ENCODE measurements at places on chromosomes 1 and 21.

DNA sequence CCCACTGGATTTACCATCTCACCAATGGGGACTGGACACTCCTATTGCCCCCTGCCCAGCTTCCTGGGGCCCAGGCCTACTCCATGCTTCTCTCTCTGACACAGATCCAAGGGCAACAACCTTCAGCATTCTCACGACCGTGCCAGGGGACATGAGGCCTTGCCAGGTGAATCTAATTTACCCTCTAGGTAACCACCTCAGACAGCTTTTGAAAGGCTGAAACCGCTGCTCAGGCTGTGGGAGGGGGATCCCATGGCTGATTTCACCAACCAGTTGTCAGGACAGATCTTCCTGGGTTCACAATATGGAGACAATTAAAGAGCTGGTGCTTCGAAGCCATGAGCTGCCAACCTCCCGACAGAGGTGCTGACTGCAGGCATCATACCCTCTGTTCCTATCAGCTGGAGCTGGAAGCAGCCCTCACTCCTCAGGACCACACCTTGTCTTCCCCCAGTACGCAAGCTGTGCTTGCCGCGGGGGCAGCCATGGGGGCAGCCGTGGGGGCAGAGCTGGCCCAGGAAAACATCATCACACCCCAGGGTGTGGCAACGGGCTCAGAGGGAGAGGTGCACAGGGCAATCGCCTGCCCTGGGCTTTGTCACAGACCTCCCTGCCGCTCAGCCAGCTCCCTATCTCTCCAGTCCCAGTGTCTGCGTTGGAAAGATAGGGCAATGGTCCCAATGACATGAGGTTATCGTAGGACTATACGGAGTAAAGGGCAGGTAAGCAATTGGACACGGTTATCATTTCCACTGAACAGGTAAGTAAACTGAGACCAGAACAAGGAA lies 120.2 kb downstream of the DMRTB1 start:
- no peak overlapping the region for H3K27ac ChIP-seq
- H3K4me3 ChIP-seq, result no peak overlapping the region
- no peak for DNase-seq
- peaks cover 2% of the 10 kb centered on the region for H3K4me1 ChIP-seq
- H3K36me3 ChIP-seq, result no peaks in the 10 kb centered on the region

DNA sequence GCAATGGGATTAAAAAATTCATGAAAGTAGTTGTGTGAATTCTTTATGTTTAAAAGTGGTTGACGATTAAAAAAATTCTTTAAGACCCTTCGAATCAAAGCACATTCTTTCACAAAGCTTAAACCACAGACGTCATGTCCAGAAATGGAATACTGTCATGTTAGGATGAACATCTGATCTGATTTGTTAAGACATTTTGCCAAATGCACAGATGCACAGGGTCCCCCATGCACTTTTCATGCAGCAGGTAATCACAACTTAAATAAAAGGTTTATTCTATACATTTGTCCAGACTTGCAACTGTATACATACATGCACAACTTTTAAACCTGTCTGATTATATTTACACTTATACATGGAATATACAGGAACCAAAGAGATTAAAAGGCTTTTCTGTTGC lies 103.3 kb downstream of the NRIP1 start:
- no peaks in the 10 kb centered on the region for H3K27me3 ChIP-seq
- DNase-seq, result no peak
- no peak overlapping the region for H3K27ac ChIP-seq
- no peaks in the 10 kb centered on the region for H3K4me1 ChIP-seq
- H3K36me3 ChIP-seq, result no peaks in the 10 kb centered on the region

- no peak for DNase-seq
- H3K27me3 ChIP-seq, result peaks cover 12% of the 10 kb centered on the region
- H3K4me3 ChIP-seq, result no peak overlapping the region
- no peaks in the 10 kb centered on the region for H3K4me1 ChIP-seq
- H3K36me3 ChIP-seq, result no peaks in the 10 kb centered on the region
Measured at GRCh38 chr1:1082776-1083415, 8.8 kb upstream of the RNF223 start.

- no peak for DNase-seq
- peaks cover 8% of the 10 kb centered on the region for H3K27me3 ChIP-seq
- no peaks in the 10 kb centered on the region for H3K4me1 ChIP-seq
- no peak overlapping the region for H3K4me3 ChIP-seq
- H3K27ac ChIP-seq, result no peak overlapping the region
- H3K36me3 ChIP-seq, result no peaks in the 10 kb centered on the region
Measured at GRCh38 chr1:227899820-227900449, 47.8 kb downstream of the WNT9A start.

DNA sequence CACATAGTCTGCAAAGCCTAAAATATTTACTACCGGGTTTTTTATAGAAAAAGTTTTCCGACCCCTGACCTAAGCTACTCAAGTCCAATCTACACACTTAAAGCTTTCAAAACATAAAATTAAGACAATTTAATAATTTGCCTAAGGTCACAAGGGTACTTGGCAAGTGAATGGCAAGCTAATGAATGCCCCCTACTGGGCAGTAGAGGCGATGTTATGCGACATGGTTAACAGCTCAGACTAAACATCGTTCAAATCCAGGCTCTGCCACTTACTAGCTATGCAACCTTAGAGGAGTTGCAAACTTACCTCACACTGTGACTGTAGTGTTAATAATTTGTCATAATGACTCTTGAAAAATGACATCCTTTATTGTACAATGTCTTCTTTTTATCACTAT lies 317.2 kb upstream of the NFIA start:
- no peaks in the 10 kb centered on the region for H3K36me3 ChIP-seq
- no peak overlapping the region for H3K4me3 ChIP-seq
- peak; percentile 21 for DNase-seq

DNA sequence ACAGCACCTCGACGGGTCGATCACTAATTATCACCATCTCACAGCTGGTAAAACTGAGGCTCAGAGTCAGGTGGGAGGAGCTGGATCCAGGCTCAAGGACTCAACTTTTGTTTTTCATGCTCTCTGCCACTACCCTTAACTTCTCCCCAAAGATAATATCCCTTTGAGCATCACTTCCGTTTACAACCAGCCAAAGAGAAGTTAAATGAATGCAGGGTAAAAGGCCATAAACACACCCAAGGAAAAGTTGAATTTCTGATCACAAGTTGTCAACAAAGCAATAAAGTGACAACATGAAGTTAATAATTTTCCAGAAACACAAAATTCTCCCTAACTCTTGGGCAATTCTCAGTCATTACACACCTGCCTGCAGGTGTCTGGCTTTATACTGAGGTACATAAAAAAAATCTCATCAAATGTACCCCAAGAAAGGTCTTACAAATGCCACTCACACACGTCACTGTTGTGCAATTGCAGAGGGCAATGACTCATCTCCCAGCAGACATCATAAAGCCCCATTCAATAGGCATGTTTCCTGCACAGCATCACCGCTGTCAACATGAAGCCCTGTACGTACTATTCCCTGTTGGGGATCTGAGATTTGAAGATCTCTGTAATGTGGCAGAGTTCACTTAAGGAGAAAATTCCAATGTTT lies 3.4 kb downstream of the OR2T11 start:
- H3K4me1 ChIP-seq, result no peaks in the 10 kb centered on the region
- no peak overlapping the region for H3K4me3 ChIP-seq
- H3K27ac ChIP-seq, result no peak overlapping the region
- H3K27me3 ChIP-seq, result no peaks in the 10 kb centered on the region

DNA sequence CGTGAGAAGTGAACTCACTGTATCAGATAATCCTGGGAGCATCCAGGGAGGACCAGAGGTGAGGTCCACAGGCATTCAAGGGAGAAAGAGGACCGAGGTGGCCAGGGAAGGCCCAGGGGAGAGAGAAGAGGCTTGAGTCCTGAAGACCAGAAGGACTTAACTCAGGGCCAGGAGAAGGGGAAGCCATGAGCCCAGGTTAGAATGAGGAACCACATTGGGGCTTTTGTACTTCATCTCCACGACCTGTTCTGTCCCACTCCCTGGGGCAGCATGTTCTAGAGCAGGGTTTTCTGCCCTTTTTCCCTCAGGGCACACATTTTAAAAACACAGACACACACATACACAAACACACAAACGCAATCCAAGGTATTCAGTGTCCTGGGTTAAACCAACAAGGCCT lies 8.4 kb downstream of the LGR6 start:
- no peaks in the 10 kb centered on the region for H3K36me3 ChIP-seq
- H3K4me1 ChIP-seq, result no peaks in the 10 kb centered on the region
- peaks cover 48% of the 10 kb centered on the region for H3K27me3 ChIP-seq

GRCh38 chr1:201088395-201088794 lies 23.8 kb downstream of the CACNA1S start:
- no peaks in the 10 kb centered on the region for H3K36me3 ChIP-seq
- no peak overlapping the region for H3K27ac ChIP-seq
- H3K27me3 ChIP-seq, result no peaks in the 10 kb centered on the region
- no peak overlapping the region for H3K4me3 ChIP-seq

DNA sequence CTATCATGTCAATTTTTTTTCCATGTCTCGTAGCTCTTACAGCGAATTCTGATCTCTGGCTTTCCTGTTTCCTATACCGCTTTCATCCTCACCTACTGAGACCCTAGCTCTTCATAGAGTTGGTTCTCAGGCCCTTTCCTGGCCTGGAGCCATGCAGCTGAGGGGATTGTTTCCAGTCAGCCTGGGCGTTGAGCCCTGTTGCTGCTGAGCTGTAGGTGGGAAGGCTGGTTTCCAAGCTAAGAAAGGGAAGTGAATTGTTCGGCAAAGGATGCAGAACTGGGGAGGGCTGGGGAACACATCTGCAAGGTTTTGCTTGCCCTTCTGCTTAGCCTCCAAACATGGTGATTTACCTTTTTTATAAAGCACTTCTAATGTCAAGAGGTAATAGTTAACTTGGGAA lies 41.5 kb downstream of the SPATA46 start:
- no peaks in the 10 kb centered on the region for H3K36me3 ChIP-seq
- H3K27me3 ChIP-seq, result no peaks in the 10 kb centered on the region
- no peak for DNase-seq
- H3K4me1 ChIP-seq, result no peaks in the 10 kb centered on the region

GRCh38 chr1:205321162-205321958 lies at the start of gene NUAK2:
Gene NUAK2, minus strand, starts transcription at chr1:205321745. Its CDS starts 117 bp downstream, at chr1:205321628.
- H3K4me3 ChIP-seq, result peak within 1 kb of the TSS; percentile 92
- no peaks in the 10 kb centered on the region for H3K27me3 ChIP-seq
- H3K36me3 ChIP-seq, result no peaks in the 10 kb centered on the region
- peak; percentile 93 for DNase-seq
- H3K27ac ChIP-seq, result peak within 1 kb of the TSS; percentile 46

DNA sequence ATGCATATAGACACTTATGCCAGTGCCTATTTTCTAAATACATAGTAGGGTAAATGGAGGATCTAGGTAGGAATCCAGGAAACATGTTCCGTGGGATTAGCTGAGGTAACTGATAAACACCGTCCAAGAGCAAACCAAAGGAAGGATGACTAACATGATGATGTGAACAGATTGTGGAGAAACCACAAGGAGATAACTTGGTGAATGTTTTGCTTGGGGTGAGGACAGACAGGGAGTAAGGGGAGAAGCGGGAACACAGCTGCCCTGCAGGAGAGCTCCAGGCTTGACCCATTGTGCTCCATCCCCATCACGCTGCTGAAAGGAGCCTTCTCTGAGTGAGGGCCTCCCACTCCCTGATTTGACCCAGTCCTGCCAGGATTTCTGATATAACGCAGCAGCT lies 87.0 kb upstream of the ZC3H11B start:
- no peaks in the 10 kb centered on the region for H3K36me3 ChIP-seq
- H3K27me3 ChIP-seq, result no peaks in the 10 kb centered on the region
- DNase-seq, result no peak
- no peaks in the 10 kb centered on the region for H3K4me1 ChIP-seq
- H3K4me3 ChIP-seq, result no peak overlapping the region
- H3K27ac ChIP-seq, result no peak overlapping the region

DNA sequence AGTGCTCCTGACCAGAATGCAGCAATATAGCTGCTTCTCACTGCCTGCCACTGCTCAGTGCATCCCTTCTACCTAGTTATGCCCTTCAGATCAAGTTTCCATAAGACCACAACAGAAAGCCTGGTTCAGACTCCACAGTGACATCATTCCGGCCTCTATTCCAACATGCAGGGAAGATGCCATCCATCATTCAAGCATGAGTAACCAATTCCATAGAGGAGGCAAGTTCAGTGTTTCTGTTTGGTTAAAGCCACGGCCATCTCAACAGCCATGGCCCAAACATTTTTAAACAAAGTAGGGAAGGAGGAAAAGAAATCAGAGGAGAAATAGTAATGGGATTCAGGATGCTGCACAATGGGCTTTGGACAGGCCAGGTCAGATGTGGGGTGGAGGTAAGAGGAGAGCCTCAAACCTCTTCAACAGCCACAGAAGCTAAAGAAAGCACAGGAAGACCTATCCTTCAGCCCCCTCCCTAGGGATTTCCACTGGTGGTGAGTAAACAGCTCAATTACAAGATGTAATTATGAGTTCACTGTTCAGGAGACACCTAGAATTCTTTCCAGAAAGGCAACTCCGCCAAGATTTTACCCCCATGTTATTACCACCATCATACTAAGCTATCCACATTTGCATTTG lies 484.9 kb downstream of the SETD4 start:
- no peak overlapping the region for H3K27ac ChIP-seq
- H3K4me3 ChIP-seq, result no peak overlapping the region
- DNase-seq, result no peak
- no peaks in the 10 kb centered on the region for H3K27me3 ChIP-seq
- no peaks in the 10 kb centered on the region for H3K36me3 ChIP-seq

DNA sequence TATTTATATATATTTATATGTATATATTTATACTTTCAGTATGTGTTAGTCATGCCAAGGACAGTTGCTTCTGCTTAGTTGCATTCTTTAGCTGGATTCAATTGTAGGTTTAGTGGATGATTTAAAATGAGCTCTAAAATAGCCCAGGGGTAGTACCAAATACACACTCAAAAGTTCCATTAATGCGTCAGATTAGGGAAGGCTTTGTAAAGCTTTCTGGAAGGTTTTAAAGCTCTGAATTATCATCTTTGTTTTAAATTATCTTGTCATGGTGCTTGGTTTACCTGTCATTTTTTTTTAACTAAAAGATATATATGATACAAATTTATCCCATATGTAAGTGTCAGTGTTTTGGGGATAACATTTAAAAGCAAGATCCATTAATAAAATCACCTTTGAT lies 242.7 kb upstream of the ADAMTS5 start:
- H3K27me3 ChIP-seq, result no peaks in the 10 kb centered on the region
- no peaks in the 10 kb centered on the region for H3K36me3 ChIP-seq
- no peaks in the 10 kb centered on the region for H3K4me1 ChIP-seq
- no peak for DNase-seq
